ENCODE measurements at places on chromosomes 2 and 18. TPM values are rescaled to one million over a fixed set of nuclear protein-coding genes. Genes with fewer than 3 reads are reported as not detected.
A peak's percentile ranks its signal among the peaks of the same experiment; 100 is the strongest.

- DNase-seq: no peak
Observed at GRCh38 chr2:96775160-96775559, 14.5 kb downstream of the CNNM4 start.

DNA sequence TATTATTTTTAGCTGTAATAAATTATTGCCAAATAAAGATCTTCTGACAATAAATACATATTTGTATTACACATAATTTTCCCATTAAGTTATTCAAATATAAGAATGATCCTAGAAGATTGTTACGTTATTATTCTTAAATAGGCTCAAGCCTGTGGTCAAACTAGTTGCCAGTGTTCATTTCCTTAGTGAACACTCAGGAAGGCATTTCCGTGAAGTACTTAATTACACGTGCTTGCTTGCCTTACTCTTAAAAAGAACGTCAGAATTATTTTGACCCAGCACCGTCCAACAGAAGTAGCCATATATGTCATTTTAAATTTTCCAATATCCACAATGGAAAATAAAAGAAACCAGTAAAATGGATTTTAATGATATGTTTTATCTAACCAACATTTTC, 249.8 kb downstream of the TXNL1 start:
- no peak for DNase-seq

GRCh38 chr2:114005110-114005783, 115.4 kb downstream of the ACTR3 start:
- no peak for DNase-seq

DNA sequence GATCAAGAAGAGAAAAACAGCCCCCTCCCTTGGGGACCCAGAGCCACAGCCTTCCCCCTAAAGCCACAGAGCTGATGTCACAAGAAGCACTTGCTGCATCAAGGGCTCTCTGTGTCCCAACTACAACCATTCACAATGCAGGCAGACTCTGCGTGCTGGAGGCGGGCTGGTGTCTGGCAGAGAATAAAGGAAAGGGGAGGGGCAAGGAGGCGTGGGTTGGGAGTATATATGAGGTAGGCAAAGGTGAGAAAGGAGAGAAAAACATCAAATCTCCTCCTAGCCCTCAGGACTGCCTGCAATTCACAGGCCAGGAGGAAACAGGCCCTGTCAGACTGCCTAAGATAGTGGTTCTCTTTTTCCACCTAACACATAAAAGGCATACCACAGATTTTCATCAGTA, 48.8 kb upstream of the IHH start:
- DNase-seq: no peak

DNA sequence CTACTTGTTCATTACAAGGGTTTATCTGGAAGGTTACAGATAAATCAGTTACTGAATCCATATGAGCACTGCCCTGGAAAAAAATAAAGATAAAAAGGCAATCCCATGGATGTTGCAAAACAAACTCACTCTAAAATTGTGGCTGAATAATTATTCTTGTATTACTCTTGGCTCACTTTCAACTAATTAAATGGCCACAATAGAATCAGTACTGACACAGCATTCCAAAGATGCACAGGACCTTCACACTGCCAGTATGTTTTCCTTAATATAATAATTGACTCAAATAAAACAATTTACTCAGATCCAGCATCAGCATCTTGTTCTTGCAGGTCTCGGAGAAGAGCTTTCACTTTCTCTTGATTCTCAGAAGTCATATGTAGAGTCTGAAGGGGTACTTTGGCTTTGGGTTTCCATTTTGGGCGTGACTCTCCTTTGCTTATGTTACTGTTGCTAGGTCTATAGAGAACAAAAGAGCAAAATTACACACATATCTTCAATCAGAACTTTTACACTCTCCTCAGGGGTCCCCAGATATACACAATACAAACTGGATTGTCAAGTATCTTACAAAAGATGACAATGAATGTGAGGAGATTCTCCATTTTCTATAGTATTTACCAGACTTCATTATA, 12.6 kb downstream of the DHX57 start:
- no peak for DNase-seq

The TRIM43 gene
- total RNA-seq: not detected

The DNER gene
- total RNA-seq: 0.26 TPM

DNA sequence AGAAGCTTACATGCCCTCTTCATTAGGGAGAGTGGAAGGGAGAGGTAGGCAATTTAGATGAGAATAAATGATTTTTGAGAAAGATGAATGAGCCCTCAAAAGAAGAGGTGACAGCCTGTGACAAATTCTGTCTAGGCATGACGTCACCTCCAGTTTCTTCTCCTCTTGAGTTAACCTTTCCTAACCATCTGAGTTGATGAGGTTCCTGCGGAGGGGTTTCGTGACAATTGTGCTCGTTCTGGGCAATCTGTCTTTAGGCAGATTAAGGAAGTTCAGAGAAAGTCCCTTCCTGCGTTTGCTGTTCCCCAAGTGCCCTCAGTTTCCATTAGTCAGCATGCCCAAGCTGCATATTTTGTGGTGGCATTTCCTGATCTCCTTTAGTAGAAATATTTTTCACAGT, 640.2 kb upstream of the SYT4 start:
- no peak for DNase-seq

DNA sequence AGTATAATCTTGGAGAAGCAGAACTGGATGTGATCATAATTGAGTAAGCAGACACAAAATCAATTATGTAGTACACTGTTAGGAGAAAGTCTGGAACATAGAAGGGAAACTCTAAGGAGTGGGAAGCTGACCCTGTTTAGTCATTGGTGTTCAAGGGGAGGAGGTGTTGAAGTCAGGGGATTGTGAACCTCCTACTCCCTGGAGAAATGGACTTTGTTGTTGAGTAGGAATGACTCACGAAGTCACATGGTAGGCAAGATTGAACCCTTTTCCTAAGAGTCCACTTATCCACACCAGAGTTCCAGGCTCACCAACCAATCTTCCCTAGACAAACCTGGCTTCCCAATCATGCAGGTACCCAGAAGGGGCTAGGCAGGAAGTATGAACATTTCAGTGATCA, 81.0 kb upstream of the BCL11A start:
- no peak for DNase-seq

DNA sequence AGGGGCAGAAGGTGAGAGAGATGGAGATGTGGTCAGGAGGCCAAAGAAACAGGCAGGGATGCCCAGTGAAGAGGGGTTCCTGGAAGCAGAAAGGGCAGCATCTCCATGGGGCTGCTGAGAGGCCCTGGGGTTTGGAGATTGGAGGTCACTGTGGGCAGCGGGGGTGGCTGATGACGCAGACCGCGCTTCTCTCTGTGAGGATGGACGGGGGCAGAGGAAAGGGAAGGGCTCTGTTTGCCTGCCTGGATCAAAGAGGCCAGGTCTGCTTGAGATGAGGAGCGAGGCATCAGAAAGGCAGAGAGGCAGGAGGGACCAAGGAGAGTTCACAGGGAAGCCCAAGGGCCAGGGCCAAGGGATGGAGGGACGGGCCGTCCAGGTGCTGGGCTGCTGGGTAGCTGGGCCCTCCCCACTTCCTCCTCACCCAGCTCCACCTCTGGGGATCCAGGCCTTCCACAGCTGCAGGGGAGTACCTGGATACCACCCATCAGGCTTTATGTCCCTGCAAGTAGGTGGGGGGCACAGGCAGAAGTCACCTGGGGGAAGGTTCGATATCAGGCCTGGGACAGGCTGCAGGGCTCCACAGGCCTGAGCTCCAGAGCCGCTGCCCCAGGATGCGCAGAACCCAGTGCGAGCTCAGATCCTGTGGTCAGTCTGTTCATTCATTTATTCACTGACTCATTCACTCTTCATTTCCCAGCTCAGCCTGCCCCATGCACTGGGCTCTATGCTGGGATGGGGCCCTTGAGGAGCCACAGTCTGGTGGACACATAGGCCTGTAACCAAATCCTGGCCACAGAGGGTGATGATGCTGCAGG, 30.6 kb downstream of the ADRA2B start:
- DNase-seq: no peak

DNA sequence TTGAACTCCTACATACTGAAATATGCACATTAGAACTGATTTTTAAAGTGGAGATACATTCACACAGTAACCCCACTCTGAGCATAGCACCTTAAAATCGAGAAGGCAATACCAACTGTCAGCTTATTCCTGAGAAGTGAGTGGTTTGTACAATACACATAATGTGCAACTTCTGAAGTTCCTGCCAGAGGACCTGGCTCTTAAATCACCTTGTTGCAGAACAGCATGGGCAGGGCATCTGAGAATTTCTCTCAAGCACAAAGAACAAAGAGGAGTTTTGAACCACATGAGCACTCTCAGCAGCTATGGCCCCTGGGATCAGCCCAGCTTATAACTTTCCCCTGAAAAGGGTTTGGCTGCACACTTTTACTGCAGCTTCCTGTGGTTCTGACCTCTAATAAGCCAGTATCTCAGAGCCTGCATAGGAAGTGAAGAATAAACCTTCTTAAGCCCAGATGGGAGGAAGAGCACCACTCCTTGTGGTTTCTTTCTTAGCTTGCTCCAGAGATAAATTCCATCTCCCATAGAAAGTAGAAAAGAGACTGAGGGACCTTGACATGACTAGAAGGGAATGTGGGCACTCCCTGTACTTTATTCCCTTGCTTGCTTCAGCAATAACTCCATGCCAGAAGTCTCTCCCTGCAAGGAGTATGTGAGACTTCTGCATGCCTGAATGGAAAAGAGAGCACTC, 862.3 kb downstream of the SUCLG1 start:
- DNase-seq: no peak

DNA sequence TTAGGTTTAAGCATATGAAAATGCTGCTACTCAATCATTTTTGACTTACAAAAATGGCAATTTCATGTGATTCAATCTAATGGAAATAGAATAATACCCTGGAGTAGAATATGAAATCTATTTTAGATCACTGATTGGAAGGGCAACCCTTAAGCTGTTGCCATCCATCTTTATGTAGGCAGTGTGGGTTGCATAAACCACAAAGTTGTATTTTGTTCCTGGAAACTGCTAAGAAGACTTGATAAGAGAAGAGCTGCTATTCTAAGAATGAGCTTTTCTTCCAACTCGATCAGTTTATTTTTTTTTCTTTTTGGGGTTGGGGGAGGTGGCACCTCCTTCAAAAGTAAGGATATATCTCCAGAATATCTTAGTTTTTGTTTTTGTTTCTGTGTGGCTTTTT, 60.2 kb downstream of the CAVIN2 start:
- DNase-seq: peak; percentile 84

- peak; percentile 24 for DNase-seq
Observed at GRCh38 chr2:69830045-69830905, 815 bp downstream of the GMCL1 start.

The TRIM54 gene
- total RNA-seq: not detected
